ENCODE measurements at places on chromosomes 12 and 14.

DNA sequence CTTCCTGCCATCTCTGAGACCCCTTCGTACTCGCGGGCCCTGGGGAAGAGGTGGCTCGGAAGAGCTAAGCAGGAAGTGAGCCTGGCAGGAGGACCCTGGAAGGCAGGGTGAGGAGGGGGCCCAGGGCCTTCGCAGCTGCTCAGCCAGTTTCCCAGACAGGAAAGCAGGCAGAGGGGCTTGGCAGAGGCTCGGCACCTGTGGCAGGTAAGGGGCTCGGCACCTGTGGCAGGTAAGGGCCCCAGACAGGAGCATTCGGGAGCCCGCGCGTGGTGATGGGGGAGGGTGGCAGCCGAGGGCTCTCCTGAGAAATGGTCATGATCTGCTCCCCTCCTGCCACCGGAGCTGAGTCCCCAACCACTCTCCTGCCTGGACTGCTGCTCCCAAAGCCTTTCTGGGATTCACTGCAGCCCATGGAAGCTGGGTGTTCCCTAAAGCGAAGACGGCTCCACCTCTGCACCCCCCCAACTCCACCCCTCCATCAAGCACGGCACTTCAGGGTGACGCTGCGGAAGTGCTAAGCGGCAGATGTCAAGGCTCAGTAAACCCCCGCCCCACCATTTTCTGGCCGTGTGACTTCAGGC is 63.2 kb downstream of the PRIMA1 start:
- DNase-seq, result no peak

- DNase-seq, result no peak
These were observed 74.4 kb upstream of the TRHDE start for GRCh38 chr12:72197790-72198189.

DNA sequence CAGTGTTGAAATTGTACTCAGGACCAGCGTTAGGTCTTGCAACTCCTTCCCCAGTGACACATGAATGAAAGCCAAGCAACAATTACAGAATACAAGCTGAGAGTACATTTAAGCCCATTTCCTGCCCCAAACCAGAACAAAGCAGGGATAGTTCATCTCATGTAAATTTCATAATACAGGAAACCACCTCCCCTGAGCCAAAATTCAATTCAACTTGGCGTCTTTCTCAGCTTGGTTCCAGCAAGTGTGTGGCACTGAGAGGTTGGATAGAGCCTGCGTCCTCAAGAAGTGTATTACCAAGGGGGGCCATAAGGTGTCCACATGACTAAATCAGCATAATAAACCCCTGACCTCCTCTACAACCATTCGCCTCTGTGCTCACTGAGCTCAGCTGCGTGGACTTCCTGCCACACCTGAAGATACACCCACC is 278.9 kb upstream of the CRY1 start:
- no peak for DNase-seq

GRCh38 chr14:75771595-75771994 is 110.5 kb downstream of the TTLL5 start:
- no peak for DNase-seq

DNA sequence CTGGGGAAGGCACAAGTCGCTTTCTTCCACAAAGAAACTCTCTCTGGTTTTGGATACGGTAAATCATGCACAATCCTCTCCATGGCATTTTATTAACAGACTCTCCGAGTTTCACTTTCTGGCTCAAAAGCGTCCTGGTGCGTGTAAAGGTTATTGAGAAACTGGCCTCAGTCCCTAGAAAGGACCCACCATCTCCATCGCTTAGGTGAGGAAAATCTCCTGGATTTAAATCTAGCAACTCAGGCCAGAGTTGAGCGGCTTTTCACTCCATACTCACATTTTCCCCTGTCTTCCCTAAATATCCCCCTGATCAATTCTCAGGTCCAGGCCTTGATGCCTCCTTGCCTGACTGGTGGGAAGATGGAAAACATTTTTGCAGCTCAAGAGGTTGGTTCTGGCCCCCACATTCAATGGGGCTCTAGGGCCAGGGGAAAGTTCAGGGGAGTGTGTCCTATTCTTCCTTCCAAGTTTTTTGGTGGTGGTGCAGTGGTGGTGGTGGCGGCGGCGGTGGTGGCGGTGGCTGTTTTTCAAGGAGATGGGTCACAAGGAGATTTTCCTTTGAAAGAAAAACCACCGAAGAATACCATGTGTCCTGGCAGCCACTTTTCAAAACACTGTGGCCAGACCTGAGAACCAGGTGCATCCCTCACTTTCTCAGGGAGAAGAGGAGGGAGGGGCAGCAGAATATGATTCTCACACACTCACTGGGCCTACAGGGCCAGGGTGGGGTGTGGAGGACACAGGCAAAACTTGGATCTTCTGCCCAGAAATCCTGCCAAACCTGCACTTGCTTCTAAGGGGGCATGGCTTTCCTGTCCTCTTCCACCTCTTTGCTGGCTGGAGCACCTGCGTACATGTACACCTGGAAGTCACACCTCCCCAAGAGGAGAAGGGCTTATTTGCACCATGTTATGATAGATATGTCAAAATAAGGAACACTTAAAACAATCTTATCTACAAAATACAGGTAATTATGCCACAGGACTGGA is 46.7 kb upstream of the PNMA1 start:
- DNase-seq, result no peak

DNA sequence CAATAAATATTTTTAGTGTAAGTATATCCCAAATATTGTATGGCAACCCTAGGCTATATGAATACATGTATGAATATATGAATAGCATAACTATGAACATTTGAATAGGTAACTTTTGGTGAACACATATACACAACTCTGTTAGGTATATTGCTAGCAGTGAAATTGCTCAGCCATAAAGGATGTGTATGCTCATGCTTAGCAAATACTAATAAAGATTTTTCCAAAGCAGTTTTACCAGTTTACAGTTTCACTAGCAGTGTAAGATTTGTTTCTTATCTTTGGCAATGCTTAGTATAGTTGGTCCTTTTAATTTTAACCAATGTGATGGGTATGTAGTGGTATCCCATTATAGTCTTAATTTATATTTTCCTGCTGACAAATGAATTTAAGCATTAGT is 5.3 kb upstream of the DAAM1 start:
- DNase-seq, result no peak

GRCh38 chr12:71645268-71645667 is 18.4 kb downstream of the ZFC3H1 start:
- no peak for DNase-seq

DNA sequence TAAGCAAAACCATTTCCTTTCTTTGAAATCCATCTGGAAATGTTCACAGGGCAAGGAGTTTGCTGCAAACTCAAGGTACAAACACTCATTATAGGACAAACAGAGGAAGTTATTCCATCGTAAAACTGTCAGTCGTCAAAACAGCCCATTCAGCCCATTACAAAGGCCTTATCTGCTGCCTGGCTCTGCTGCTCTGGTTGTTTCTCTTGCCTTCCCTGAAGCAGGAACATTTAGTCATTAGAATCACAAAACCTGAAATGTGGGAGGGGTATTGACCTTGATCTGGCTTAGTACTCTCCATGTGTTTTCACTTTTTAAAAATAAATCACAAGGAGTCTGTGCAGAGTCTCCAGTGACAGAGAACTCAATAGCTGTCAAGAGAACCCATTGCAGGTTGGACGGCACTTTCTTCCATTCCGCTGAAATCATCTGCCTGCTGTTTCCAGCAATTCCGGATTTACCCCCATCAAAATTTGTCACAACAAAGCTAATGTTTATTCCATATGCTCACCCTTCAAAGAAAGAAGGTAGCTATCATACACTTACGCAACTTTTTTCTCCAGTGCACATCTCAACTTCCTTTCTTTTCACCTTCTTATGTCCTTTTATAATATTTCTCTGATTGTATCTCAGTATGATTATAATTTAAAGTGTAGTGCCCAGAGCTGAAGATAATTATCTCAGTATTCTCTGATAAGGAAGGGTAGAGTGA is 24.6 kb upstream of the ITPR2 start:
- no peak for DNase-seq

DNA sequence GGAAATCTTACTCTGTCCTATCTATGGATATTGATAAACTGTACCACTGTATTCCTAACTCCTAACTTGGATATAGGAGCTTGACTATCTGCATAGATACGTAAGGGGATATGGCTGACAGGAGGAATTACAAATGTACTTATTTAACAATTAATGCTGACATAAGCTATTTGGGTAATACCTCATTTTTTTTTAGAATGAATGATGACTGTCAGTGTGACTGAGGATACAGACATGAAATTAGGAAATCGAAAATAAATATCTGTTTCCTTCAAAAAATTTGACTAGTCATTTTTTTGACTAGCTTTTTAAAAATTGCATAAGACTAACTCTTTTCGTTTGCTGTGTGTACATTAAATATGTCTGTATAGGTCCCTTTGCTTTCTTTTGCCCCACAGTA is 74.9 kb downstream of the PDE3A start:
- no peak for DNase-seq

DNA sequence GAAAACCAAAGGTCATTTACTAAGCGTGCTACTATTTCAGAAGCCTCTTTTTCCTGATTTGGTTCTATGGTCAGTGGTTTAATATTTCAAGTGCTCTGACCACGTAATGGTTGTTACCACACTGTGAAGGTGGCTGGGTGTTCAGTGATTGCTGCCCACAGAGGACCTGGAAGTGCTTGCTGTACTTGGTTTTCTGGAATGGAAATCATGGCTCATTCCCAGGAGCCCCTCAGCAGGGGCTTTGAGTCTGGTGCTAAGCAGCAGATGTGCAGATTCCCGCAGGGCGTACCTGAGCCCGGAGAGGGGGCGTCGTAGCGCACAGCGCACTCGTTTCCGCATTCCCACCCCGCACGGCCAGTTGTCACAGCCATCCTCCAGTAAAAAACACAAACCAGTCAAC is 50.5 kb downstream of the TRAF3 start:
- DNase-seq, result no peak

- DNase-seq, result no peak
These were observed 49.3 kb downstream of the KSR2 start for GRCh38 chr12:117919479-117919878.

- no peak for DNase-seq
These were observed 126.6 kb upstream of the BCL2L14 start for GRCh38 chr12:11943919-11944700.

- DNase-seq, result no peak
These were observed 10.1 kb downstream of the RAB21 start for GRCh38 chr12:71764587-71765321.

DNA sequence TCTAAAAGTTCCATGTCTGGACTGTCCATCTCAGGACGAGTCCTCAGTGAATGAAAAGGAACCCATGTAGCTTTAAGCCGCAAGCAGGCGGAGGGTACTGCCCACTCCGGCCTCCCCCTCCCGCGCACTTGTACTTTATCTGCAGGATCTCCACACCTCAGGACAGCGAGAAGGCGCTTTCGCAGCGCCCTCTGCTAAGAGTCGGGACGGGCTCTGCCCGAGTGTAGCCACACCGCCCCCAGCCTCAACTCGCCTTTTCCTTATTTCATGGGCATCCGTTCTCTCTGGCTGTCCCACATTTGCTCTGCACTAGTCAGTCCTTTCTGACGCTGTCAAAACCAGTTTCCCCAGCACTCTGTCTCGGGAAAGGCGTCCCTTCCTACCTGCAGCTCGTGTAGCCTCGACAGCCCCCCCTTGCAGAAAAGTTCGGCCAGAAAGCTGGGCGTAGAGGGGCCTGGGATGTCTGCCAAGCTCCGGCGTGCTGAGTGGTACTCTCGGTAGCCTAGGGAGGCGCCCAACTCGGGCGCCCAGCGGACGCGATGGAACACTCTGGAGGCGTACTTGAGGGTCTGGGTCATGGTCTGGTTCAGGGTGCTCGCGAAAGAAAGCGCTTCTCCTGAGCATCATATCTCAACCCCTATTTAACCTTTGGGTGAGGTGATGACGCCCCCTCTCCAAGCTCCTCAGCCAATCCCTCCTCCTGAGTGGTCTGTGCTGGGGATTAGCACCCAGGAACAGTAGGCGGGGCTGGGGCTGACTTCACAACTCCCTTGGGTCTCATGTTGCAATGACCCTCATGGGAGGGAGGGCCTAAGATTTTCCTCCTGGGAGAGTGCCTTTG is at the start of gene CYP27B1:
Gene CYP27B1, minus strand, starts transcription at position 615 of the 841 bp plus-strand sequence. Its CDS starts 37 bp downstream, at position 578.
- DNase-seq, result peak; percentile 53

DNA sequence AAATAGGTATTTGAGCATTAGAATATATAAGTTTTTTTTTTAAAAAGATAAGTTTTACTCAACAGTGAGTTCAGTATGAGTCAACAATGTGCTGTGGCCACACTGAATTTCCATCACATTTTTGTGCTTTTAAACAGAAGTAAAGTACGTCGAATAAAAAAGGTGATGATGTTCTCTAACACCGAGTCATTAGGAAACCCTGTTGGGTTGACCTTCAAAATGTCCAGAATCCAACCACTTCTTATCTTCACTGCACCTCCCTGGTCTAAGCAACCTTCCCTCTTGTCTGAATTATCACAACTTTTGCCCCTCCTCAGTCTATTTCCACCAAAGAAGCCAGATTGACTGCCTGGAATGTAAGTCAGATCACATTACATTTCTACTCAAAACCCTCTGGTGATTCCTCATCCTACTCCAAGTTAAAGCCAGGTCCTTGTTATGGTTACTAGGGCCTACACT is 43.0 kb upstream of the SYCP3 start:
- peak; percentile 68 for DNase-seq

DNA sequence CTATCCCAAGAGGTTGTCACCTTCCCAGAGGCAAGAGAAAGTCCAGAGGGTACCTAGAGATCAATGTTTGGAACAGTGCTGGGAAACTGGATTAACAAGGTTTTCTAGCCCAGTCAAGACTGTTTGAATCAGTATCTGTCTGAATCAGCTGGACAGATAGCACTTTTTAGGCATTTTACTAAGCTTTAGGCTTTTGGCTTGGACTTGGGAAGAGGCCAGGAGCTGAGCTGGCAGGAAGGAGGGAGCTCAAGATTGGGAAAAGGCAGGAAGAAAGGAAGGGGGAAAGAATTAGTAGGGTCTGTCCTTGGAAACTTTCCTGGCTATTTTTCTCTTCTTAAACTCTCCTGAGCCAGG is 8.3 kb downstream of the IKZF4 start:
- DNase-seq, result peak; percentile 74

DNA sequence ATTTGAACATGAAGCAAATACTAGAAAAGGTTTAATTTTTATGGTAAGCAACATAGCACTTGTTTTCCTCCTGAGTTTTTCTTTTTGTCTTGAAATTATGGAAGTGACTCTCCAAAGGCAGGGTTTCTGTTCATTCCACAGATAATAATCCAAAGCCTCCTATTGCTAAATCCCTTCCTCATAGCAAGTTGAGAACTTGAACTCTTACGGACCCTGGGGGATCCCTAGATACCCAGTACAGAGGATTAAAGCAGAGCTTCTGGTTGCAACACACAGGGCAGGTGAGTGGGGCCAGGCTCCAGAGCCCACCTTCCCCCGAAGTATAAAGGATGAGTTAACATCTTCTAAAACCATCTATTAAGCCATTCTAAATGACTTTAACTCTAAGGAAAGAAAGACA is 294.1 kb downstream of the RMST start:
- no peak for DNase-seq
